ENCODE measurements at places on chromosomes 3 and 15. TPM values are rescaled to one million over a fixed set of nuclear protein-coding genes. Genes with fewer than 3 reads are reported as not detected.

- no peak for DNase-seq
Measured at GRCh38 chr3:186004671-186005070, 66.9 kb upstream of the TRA2B start.

- DNase-seq = no peak
Measured at GRCh38 chr15:56608140-56608778, 125.0 kb downstream of the ZNF280D start.

GRCh38 chr15:28987337-28987736 lies 101.6 kb downstream of the APBA2 start:
- DNase-seq = no peak

- no peak for DNase-seq
Measured at GRCh38 chr3:57421336-57421735, 122.8 kb downstream of the DNAH12 start.

- no peak for DNase-seq
Measured at GRCh38 chr3:169170456-169170855, 493.1 kb downstream of the MECOM start.

- no peak for DNase-seq
Measured at GRCh38 chr15:33908406-33908805, 59.9 kb upstream of the CHRM5 start.

DNA sequence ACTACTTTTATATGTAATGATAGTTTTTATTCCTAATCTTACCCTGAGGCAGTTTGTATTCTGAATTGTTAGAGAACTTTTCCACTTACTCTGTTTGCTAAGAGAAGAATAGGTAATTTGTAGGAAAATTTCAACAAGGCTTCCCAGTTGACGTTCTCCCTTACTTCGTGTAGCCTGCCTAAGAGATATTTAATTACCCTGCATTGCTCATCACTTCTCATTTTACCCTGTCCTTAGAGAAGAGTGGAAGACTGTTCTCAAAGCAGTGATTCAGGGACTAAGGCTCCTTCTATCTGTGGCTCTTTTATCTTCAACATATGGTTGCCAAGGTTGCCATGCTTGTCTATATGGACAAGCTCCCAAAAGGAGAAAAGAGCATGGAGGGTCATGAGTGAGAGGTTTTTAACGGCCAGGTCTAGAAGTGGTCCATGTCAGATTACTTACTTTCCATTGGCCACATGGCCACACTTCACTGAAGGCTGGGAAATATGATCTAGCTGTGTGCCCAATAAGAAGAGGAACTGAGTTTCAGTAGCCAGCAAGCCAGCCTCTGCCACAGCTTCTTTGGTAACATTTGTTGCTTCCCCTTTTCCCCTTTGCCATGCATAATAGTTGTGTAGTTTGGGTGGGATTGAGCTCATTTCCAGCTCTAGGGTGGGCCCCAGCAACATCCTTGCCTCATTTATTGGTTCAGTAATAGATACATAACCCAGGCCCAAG lies 22.1 kb downstream of the PDE8A start:
- no peak for DNase-seq

GRCh38 chr3:108342837-108343486 lies 46.6 kb downstream of the HHLA2 start:
- no peak for DNase-seq

DNA sequence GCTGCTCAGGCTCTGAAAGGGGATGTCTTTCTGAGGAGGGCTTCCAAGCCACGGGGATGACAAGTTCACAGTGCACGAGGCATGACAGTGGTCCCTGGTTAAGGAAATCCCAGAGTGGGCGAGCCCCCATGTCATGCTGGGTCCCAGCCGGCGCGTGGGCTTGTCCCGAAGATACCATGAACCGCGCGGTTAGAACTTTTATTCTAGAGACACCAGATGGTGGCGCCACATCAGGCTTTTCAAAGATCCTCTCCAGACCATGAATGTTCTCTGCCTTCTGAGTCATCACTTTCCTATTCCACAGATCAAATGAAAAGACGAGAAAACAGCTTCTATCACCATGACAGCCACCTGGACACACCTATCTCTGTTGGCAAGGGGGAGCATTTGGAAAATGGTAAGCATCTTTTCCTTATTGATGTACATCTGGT lies 227.8 kb upstream of the LYSMD4 start:
- no peak for DNase-seq

DNA sequence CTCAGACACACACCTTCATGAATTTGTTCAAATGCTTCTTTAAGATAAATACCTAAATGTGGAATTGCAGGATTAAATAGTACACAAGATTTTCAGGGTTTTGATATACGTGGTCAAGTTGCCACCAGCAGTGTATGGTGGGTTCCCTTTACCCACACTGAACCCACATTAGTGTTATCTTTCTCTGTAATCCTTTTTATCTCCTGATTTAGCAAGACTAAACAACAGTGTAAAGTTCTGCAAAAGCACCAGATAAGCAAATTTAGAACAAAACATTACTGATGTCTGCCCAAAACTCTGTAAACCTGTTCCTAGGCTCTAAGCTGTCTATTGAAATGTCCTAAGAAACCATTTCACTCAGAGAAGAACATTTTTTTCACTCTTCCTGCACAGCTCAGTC lies 352.9 kb downstream of the FHIT start:
- no peak for DNase-seq

DNA sequence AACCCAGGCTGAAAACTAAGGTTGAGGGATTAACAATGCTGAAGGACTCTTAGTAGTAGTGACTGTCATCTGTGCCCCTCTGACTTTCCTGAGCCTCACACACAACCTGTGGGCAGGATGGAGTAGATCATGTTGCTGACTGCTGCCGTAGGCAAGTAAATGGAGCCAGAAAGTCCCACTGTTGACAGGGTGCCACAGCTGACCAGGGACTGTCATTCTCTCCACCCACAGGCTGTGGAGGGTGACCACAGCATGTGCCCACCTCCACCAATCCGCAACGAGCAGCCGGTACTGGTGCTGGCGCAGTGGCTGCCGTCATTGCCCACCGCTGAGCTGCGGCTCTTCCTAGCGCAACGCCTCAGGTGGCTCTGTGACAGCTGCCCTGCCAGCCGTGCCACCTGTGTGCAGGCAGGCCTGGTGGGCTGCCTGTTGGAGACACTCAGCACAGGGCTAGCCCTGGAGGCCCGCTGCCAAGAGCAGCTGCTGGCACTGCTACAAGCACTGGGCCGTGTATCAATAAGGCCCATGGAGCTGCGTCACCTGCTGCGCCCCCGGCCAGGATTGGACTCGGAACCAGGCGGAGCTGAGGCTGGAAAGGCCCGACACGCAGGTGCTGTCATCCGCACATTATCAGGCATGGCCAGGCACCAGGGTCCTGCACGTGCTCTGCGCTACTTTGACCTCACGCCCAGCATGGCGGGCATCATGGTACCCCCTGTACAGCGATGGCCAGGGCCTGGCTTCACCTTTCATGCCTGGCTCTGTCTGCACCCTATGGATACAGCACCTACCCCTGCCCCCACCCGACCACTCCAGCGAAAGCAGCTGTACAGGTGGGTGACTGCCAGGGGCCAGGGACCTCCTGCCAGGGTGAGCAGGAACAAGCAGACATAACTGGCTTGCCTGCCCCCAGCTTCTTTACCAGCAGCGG lies 15.6 kb downstream of the NBEAL2 start:
- DNase-seq = no peak

- DNase-seq = no peak
Measured at GRCh38 chr15:96328181-96328876, 2.2 kb upstream of the NR2F2 start.

DNA sequence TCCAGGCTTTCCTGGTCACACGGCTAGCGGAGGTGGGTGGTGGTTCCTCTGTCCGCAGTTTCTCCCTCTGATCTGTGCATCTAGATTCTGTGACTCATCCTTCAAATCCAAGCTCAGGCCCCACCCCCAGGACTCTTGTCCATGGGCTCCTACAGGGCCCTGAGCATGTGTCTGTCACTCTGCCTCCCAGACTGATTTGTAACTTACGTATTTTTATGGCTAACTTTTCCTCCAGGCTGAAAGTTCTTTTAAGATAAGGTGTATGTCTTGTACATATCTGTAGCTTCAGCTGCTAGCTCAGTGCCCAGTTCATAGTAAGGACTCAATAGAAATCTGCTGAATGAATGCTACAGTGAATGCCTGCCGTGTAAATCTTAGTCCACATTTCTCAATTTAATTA lies 8.0 kb downstream of the ESYT3 start:
- no peak for DNase-seq

DNA sequence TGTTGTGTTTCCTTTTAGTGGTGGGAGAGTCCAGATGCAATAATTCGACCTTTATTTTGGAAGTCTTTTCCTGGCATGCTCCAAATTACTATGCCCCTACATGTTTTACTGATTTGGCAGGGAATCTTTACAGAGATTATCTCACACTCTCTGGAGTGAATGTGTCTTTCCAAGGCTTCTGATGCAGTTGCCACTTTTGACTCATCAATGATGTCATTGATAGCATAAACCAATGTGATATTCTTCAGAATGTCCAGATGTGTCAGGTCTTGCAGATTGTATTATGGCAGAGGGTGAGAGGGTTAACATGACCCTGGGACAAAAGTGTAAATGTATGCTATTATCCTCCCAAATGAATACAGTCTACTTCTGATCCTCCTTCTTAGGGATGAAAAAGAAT lies 9.7 kb downstream of the RTP4 start:
- no peak for DNase-seq

DNA sequence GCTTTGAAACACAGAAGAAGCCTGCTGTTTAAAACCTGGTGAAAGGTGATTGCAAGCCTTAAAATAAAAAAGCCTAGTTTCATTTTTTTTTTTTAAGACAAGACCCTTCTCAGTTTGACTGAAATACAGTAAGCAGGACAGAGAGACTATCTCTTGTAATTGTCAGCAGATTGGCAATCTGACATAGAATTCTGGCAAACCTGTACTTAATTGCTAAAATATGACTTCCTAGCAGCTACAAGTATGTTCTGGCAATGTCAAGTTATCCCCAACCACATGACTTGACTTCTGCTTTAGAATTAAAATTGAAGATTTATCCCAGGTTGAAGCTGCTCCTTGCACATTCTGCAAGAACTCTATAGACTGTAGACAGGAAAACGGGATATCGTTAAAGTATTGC lies 232.8 kb upstream of the NR2F2 start:
- no peak for DNase-seq

- no peak for DNase-seq
Measured at GRCh38 chr3:106013971-106014370, 145.2 kb upstream of the CBLB start.

DNA sequence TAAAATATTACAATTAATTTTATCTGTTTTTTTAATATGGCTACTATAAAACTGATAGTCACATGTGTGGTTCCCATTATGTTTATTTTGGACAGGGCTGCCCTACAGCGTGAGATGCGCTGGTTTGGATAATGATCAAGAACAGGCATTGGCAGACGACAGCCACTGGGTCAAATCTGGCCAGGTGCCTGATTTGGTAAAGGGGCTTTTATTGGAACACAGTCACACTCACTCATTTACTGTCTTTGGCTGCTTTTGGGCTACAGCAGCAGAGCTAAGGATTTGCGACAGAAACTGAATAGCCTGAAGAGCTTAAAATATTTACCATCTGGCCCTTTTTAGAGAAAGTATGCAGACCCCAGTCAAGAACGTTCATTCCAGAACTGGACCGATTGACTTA lies 724.2 kb upstream of the CFAP20DC start:
- no peak for DNase-seq

- no peak for DNase-seq
Measured at GRCh38 chr3:141387516-141387915, 19.2 kb downstream of the ZBTB38 start.

GRCh38 chr3:136250059-136250902 lies at the start of gene PCCB:
Gene PCCB, plus strand, starts transcription at chr3:136250340. Its CDS starts 36 bp downstream, at chr3:136250376.
- DNase-seq = peak; percentile 91

GRCh38 chr3:16423298-16423697 lies 90.2 kb downstream of the RFTN1 start:
- no peak for DNase-seq

DNA sequence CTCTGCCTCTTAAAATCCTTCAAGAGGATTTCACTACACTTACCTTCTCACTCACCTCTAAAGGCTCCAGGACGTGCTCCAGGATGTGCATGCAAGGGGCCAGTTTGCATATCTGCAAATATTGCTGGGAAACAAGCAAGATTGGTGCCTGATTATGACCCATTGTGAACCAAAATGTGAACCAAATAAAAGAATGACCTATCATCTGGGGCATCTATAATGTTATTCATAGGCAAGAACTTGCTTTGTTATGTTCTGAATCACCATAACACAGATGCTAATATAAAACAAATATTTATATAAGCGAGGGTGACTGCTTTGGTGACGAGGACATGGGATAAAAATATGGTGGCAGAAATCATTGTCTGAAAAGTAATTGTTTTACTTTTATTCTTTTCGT lies 5.5 kb downstream of the IL12A start:
- DNase-seq = no peak

DNA sequence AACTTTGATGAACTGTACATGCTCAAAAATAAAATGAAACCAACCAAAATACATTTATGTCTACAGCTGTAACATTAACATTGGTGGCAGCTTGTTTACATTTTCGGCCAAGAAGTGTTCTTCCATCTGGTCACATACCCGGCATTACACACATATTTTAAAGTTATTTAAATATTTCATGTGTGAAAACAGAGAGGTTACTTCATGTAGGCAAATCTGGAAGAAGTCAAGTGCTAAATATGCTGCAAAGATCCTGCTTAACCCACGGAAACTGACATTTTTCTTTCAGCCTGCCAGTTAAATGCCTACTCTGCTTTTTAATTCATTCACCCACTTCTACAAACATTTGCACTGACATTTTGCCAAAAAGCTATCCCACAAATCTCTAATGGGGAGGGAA lies 69.7 kb downstream of the MB21D2 start:
- DNase-seq = no peak

DNA sequence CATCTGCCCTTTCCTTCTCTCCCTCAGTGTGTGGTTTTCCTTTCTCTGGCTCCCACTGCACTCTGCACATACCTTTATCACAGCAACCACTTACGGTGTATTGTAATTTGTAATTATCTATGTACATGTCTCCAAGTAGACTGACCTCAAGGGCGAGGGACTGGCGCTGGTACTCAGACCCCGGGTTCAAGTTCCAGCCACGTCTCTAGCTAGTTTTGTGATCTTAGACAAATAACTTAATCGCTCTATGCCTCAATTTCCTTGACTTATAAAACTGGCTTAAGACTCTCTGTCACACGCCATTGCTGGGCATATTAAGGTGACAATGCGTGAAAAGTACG lies 607 bp upstream of the SENP2 start:
- no peak for DNase-seq

GRCh38 chr3:134810052-134810435 lies 15.0 kb downstream of the EPHB1 start:
- no peak for DNase-seq

The GOLGA8M gene
- total RNA-seq = not detected

The ZMYND10 gene
- total RNA-seq = 1.0 TPM

The LRRN1 gene
- total RNA-seq = 2.4 TPM

The BFSP2 gene
- not detected for total RNA-seq

The PRR20G gene
- not detected for total RNA-seq

The RARRES1 gene
- total RNA-seq = not detected

The SLC22A13 gene
- total RNA-seq = 0.27 TPM

The ATP13A5 gene
- total RNA-seq = not detected

The KLHL40 gene
- not detected for total RNA-seq

The ATG3 gene
- 93.9 TPM for total RNA-seq

All from activated T-cell treated with anti-CD3 and anti-CD28 coated beads, Interleukin-2, amount 50 U/mL, for 4 hours (primary cell).